A375 (cell line): ENCODE measurements at places on chromosomes 12 and 14. TPM values are rescaled to one million over a fixed set of nuclear protein-coding genes. Genes with fewer than 3 reads are reported as not detected.

SLC2A13 gene
- 9.0 and 9.8 TPM in 2 replicates for total RNA-seq

BICDL1 gene
- total RNA-seq = 0.16 and 0.19 TPM in 2 replicates

GPR132 gene
- total RNA-seq = 0.16 TPM in 1 of 2 replicates, not detected in the other

MOK gene
- 195 and 197 TPM in 2 replicates for total RNA-seq

YEATS4 gene
- 93.2 and 99.3 TPM in 2 replicates for total RNA-seq

P2RX2 gene
- total RNA-seq = not detected in 2 replicates

RHEBL1 gene
- 4.0 and 9.5 TPM in 2 replicates for total RNA-seq

C14orf93 gene
- total RNA-seq = 11.6 and 13.6 TPM in 2 replicates

FAM90A1 gene
- 0.53 and 0.61 TPM in 2 replicates for total RNA-seq

SLC15A4 gene
- total RNA-seq = 21.8 and 22.3 TPM in 2 replicates

NTS gene
- 0.11 TPM in 1 of 2 replicates, not detected in the other for total RNA-seq

LTBP2 gene
- 3.4 and 5.8 TPM in 2 replicates for total RNA-seq

KRAS gene
- total RNA-seq = 6.4 and 8.3 TPM in 2 replicates

OR4K17 gene
- not detected in 2 replicates for total RNA-seq

HHIPL1 gene
- total RNA-seq = not detected in 2 replicates

C12orf50 gene
- not detected in 2 replicates for total RNA-seq

SPSB2 gene
- 16.9 and 18.4 TPM in 2 replicates for total RNA-seq

CABP1 gene
- not detected in 2 replicates for total RNA-seq

CISTR gene
- not detected in 2 replicates for total RNA-seq

GLIPR1L1 gene
- total RNA-seq = not detected in 2 replicates

AGAP2 gene
- total RNA-seq = 2.1 and 2.3 TPM in 2 replicates
